ENCODE measurements at places on chromosomes 2 and 18.

GRCh38 chr2:181628590-181629585 is 28.0 kb downstream of the CERKL start:
- no peak for DNase-seq

- DNase-seq: no peak
These were observed 82.7 kb downstream of the SCG2 start for GRCh38 chr2:223519471-223519870.

GRCh38 chr2:59874971-59875755 is 678.3 kb downstream of the BCL11A start:
- DNase-seq: no peak

DNA sequence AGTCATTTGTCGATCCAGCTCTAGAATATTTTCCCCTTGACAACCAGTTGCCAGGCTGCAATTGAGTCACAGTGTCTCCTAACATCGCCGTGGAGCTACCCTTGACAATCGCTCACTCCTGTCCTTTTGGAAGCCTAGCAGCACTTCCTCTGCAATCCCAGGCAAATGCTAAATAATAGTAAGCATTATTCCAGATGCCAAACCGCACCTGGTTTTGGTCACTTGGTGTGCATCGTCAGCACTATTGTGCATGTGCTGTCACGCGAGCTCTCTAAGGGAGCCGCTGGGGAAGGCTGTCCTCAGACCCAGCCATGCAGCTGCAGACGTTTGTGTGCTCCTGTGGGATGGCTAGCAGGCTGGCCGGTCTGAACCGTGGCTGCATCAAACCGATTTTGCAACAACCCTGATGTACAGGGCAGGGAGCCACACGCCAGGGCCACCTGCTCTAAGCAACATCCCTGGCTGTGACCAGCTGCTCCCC is 549.5 kb upstream of the ID2 start:
- no peak for DNase-seq

GRCh38 chr2:37767046-37767445 is 95.6 kb upstream of the CDC42EP3 start:
- DNase-seq: no peak

DNA sequence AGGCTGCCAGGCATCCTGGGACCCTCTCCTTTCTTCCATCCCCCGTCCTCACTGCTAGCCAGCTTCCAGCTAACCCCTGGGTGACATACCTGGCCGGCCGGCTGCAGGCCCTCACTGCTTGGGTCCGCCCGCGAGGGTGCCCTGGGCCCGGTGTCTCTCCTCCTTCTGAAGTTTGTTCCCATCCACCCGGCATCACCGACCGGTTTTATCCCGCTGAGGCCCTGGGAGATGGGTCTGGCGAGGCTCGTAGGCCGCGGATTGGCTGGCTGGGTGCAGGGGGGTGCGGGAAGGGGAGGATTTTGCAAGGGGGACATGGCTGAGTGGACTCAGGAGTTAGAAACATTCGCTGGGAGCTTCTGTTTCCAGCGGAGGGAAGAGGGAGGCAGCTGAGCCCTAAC is at the start of gene PAX8:
Gene PAX8 (minus strand): TSS at position 180 of the 398 bp plus-strand sequence. CDS start 527 bp downstream, outside the sequence.
- no peak for DNase-seq

- no peak for DNase-seq
These were observed 38.8 kb downstream of the G6PC2 start for GRCh38 chr2:168939918-168940317.

DNA sequence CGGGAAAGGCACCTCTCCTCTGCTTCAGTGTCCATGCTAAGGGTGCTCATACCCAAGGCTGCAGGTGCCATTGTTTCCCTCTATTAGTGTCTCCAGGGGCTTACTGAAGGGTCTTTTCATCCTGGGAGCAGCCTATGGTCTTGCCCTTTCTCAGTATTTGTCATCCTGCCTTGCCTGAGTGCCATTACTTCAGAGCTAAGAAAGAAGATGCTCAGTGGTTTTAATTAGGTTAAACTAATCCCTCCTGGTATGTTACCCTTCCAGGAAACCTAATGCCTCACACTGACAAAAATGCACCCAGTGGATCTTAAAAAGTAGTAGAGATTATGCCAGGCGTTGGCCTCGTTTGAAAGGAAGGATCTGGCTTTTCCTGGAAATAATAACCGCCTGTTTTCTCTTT is 151.4 kb downstream of the LRRTM1 start:
- no peak for DNase-seq

- DNase-seq: no peak
These were observed 994 bp upstream of the LRATD1 start for GRCh38 chr2:14631406-14632040.

DNA sequence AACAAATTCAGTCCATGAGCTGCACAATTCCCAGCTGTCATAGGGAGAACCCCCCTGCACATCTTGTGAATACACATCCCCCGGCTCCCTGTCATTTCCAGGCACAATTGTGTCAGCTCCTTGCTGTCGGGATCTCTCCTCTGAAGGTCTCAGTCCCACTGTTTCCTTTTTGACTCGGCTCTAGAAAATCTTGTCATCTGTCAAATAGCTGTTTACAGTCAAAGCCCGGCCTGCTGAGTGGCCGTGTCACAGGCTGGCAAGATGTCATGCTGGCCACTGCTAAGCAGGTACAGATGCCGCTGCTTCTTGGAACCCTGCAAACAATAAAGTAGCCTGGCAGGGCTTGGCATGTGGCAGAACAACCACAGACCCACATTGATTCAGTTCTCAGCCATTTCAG is 61.7 kb downstream of the LYPD1 start:
- no peak for DNase-seq

GRCh38 chr2:224284134-224284946 is 117.6 kb downstream of the FAM124B start:
- peak; percentile 1 for DNase-seq

- no peak for DNase-seq
These were observed 89.1 kb downstream of the B3GNT2 start for GRCh38 chr2:62284980-62285379.

GRCh38 chr2:10059016-10059351 is 15.6 kb downstream of the KLF11 start:
- DNase-seq: no peak

GRCh38 chr2:72920318-72921087 is 3.2 kb downstream of the EMX1 start:
- no peak for DNase-seq

GRCh38 chr2:15691586-15692310 is 100.1 kb downstream of the DDX1 start:
- no peak for DNase-seq

DNA sequence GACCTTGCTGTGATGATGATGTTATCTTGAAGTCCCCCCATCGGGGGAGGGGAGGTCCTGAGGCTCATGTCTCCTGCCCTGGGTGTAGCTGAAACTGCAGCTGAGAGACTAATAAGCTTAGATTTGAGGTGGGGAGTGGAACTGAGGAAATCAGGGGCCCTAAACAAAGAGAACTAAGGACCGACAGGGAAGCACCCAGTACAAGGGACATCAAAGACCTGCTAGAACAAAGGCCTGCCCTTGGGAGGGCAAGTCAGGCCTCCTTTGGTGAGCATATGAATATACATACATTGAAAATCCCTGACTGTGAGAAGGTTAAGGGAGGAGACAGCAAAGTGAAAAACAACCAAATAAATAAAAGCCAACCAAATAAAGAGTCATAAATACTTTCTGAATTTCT is 1132.5 kb upstream of the CELF4 start:
- DNase-seq: no peak

GRCh38 chr2:100199421-100199820 is 57.0 kb upstream of the AFF3 start:
- no peak for DNase-seq

DNA sequence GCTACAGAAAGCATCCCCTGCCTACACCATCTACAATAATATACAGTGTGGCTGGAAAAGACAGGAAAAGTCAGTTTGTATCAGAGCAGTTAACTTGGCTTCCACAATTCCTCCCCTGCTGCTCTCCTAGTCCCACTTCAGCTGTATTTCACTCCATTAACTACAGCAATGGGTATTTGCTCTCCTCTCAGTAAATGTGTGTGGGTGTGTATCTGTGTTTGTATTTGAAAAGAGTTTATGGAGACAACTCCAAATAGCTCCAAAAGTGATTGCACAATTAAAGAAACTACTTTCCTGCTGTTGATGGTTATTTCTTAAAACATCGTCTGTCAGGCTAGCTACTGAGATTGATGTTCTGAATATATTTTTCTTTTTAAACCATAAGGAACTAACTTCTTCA is 333.7 kb upstream of the FIGN start:
- DNase-seq: no peak

- DNase-seq: no peak
These were observed 46.5 kb downstream of the RALBP1 start for GRCh38 chr18:9521770-9522169.

- no peak for DNase-seq
These were observed 4.5 kb upstream of the STON1 start for GRCh38 chr2:48525269-48525943.

DNA sequence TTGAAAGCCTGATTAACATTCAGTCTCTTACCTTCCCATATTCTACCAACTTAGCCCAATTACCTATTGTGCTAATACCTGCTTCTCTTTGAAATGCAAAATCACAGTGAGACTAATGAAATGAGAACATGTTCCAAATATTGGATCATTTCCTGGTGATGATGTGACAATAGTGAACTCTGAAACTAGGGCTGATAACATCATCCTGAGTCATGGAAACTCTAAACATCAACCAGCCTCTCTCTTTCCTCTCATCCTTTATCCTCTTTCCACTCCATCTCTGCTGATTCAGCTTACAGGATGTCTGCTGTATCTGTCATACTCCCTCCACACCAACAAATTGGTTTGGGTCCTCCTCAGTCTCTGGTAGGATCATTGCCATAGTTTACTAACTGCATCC is 98.8 kb upstream of the NCKAP5 start:
- no peak for DNase-seq

Measured in activated gamma-delta T cell treated with anti-CD3 and anti-CD28 coated beads, Interleukin-2, amount 50 U/mL, for 16 hours (primary cell).